Metanephros (tissue), 2 donors: ENCODE measurements at places on chromosomes 13 and 19. TPM values are rescaled to one million over a fixed set of nuclear protein-coding genes. Genes with fewer than 3 reads are reported as not detected.

The EPSTI1 gene
- total RNA-seq = 7.7 TPM

The KATNAL1 gene
- 14.1 TPM for total RNA-seq

The ICAM4 gene
- total RNA-seq = 3.0 TPM

The ZNF540 gene
- 1.9 TPM for total RNA-seq

The ADAMTSL5 gene
- total RNA-seq = 2.7 TPM

The GFY gene
- total RNA-seq = not detected

The LRRC8E gene
- 2.7 TPM for total RNA-seq

The ZNF177 gene
- total RNA-seq = 7.1 TPM

The PPP1R13L gene
- total RNA-seq = 8.8 TPM

The KIR3DL2 gene
- total RNA-seq = not detected

The PIP5K1C gene
- total RNA-seq = 24.3 TPM

The SYNGR4 gene
- total RNA-seq = not detected

The ZNF571 gene
- 11.4 TPM for total RNA-seq

The CYP2F1 gene
- not detected for total RNA-seq

The ZNF569 gene
- 7.8 TPM for total RNA-seq

The SERPINE3 gene
- total RNA-seq = not detected

The WASF3 gene
- total RNA-seq = 22.5 TPM

The CNFN gene
- 0.76 TPM for total RNA-seq

The LILRB5 gene
- total RNA-seq = 4.0 TPM

The WBP4 gene
- 6.7 TPM for total RNA-seq

The DPF1 gene
- total RNA-seq = 0.64 TPM
